ENCODE measurements at places on chromosomes 2 and 18.

GRCh38 chr2:10741139-10741538, 19.7 kb downstream of the ATP6V1C2 start:
- DNase-seq: no peak

GRCh38 chr2:165015052-165015642, 59.8 kb upstream of the SLC38A11 start:
- DNase-seq: peak; percentile 37

GRCh38 chr18:59760212-59760611, 63.0 kb upstream of the CCBE1 start:
- DNase-seq: no peak

DNA sequence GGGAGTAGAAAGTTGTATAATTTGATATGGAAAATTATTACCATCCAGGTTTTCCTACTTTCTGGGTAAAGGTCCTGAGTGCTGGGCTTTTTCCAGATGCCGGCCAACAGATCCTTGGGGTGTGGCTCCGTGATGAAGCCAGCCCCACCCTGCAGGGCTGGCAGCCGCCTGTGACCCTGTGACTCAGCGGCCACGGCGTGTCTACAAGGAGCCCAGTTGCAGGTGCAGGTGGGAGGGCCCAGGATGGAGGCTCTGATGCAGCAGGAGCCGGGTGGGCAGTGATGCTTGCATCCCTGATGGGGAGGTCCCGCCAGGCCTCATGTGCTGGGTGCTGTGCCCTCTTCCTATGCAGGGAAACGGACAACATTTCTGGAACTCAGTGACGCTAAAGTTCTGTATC, 96.0 kb upstream of the ALKAL2 start:
- no peak for DNase-seq

GRCh38 chr2:104378853-104379374, 475.0 kb upstream of the POU3F3 start:
- DNase-seq: peak; percentile 22

DNA sequence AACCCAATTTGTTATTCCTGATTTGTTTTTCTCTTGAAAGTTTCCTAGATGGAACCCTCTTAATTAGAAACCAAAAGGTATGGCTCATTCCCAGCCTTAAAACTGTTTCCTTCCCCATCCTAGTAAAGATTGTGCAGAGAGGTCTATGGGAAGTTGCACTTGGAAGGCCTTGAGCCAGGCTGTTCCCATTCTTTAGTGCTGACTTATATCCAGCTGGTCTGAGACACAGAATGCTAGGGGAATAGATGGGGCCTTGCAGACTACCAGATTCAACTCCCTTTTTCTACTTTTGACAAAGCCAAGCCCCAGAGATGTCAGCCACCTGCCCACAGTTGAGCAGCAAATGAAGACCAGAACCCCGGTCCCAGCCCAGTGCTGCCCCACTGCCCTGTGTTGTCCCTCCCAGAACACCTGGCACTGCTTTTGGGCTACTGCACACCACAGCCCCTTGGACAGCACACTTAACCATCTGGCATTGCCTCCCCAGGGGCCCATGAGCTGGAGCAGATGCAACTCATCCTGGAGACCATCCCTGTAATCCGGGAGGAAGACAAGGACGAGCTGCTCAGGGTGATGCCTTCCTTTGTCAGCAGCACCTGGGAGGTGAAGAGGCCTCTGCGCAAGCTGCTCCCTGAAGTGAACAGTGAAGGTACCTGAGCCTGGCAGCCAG, 98.2 kb downstream of the MRO start:
- no peak for DNase-seq

GRCh38 chr2:169237286-169237685, 125.0 kb downstream of the LRP2 start:
- no peak for DNase-seq

GRCh38 chr2:143762176-143762928, 633.1 kb downstream of the ARHGAP15 start:
- no peak for DNase-seq

DNA sequence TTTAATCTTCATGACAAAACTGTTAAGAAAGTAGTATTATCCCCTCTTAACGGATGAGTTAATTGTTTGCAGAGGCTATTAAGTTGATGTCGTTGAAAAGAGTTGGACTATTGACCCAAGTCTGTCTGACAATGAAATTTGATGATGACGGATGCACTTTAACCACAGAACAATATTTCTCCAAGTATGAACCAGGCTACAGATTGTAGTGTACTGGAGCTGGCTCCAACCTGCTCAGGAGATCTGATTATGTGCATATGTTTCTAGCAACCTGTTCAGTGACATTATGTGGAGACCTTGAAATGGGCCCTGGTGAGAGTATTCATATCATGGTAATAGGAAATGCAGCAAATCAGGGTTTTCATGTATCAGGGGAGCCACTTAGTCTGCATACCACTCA, 174.1 kb downstream of the CDH7 start:
- no peak for DNase-seq

DNA sequence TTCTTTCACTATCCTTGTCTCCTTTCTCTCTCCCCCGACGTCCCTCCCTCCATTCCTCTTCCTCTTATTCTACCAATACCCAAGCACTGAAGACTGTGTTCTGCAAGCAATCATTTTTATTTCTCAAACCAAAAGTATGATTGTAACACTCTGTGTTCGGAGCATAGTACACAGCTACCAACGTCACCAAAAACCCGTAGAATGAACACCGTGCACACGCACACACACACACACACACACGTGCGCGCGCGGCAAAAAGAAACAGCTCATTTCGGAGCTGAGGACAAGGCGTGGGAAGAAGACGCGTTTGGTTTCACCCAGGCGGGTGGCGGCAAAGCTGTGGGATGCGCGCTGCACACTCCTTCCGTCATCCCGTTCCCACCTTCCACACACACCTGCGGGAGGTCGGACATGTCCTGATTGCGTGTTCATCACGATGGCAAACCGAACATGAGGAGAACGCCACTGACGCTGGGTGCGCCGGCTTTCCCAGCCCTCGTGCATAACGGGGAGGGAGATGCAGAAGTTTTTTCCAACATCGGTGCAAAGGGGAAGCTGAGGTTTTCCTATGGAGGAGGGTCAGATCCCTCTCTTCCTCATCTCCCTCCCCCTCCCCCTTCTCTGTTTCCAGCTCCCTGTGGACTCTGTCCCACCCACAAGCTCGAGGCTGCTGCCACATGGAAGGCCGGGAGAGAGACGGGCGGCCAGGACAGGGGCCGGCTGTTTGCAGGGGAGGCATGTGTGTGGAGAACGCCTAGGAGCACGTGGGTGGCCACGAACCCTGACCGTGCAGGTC, 20.4 kb downstream of the MBP start:
- no peak for DNase-seq

DNA sequence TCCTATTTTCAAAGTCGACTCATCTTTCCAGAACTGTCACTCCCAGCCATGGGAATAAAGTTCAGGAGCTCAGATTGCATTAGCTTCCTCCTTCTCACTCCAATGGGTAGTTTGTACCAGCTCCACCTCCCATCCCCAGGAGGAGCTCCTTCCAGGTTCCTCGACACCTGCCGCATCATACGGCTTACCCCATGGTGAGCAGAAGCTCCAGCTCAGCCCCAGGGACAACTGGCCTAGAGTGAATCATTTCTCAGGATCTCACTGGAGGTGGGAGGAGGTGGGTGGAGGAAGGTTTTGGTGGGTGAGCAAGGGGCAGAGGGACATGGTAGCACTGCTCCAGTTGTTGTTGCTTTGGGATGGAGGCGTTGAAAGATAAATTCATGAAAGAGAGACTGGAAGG, 196.3 kb upstream of the PKDCC start:
- no peak for DNase-seq

GRCh38 chr18:34866739-34867138, 156.6 kb downstream of the DTNA start:
- no peak for DNase-seq

DNA sequence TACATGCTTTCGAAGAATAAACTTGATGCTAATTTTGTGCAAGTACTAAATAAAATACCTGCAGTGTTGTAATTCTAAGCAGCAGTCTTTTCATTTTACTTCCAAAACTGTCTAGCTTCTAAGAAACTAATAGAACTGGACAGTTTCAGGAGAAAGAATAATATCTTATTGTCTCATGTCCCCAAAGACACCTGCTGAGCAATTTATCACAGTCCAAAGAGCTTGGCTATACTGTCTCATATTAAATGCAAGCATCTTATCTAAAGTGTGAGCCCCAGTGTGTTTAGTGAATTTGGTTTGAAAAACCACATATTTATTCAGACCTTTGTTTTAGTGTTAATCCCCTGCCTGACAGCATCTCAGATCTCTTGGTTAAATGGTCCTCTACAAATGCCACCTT, 374.3 kb downstream of the TMX3 start:
- DNase-seq: no peak

- no peak for DNase-seq
Observed at GRCh38 chr2:28896906-28897305, 2.4 kb downstream of the WDR43 start.

Measured in SK-N-MC (cell line).